ENCODE measurements at places on chromosomes 12 and 14.

DNA sequence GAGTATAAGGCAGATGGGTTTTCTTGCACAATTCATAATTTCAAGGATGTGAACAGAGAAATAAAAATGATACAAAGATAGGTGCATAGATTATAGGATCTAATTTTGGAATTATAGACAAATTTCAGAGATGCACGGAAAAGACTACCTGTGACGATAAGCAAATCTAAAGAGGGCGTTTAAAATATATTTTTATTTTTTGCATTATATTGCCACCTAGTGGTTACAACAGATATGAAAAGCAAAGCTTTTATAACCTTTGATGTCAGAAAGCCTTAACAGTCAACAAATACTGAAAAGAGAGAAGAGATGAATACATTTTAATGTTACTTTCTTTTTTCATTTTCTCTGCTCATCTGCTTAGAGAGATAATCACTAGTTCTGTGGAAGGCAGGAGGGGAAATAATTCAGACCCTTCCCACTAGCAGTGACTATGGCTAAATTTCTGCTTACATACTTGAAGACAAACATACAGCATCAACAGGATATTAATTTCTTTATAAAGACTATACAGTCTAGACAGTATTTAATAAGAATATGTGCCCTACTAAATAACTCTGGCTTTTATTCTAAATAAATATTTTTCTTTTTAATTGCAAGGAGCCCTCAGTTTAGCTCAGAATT is 46.3 kb downstream of the NTS start:
- DNase-seq = no peak

DNA sequence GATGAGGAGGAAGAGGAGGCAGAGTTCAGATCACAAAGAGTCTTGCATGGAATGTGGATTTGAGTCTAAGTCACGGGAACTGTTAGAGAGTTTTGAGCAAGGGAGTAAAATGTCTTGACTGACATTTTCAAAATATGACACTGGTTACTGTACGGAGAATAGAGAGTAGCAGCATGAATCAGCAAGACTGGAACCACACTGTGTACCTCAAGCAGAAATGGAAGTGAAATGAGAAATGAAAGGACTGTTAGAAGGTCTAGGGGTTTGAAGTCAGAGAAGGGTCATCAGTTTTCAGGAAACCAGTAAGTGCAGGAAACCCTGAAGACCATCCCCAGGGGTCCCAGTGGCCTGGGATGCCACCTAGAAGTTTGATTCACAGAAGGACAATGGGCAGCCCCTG is 236.3 kb downstream of the GALC start:
- no peak for DNase-seq

DNA sequence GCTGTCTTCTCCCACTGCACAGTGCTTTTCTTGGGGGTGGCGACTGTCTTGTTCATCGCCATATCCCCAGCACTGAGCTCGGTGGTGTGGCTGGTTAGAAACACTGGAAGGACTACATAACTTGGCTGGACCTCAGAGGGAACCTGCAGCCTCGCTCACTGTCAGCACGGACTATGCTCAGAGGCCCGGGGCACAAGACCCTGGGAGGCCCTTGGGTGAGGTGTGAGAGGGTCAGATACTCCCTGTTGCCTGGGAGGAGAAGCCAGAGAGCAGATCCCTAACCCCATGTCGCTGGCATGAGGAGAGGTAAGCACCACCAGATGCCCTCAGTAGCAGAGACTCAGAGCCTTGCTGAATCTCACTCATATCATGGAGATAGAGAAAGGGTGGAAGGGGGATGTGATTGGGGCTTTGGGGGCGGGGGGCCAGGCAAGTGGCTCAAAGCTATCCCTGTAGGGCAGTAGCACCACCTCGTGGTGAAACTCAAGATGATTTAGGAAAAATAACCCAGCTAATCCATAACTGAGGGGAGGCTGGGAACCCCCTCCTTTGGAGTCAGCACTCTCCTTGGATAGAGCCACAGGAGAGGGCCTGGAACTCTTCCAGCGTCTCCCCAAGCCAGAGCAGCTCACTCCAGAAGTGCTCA is 18.7 kb upstream of the HDAC7 start:
- no peak for DNase-seq

- DNase-seq = no peak
Observed at GRCh38 chr14:94780536-94781399, 10.9 kb upstream of the GSC start.

- DNase-seq = no peak
Observed at GRCh38 chr12:47740606-47741339, 15.5 kb upstream of the ENDOU start.

DNA sequence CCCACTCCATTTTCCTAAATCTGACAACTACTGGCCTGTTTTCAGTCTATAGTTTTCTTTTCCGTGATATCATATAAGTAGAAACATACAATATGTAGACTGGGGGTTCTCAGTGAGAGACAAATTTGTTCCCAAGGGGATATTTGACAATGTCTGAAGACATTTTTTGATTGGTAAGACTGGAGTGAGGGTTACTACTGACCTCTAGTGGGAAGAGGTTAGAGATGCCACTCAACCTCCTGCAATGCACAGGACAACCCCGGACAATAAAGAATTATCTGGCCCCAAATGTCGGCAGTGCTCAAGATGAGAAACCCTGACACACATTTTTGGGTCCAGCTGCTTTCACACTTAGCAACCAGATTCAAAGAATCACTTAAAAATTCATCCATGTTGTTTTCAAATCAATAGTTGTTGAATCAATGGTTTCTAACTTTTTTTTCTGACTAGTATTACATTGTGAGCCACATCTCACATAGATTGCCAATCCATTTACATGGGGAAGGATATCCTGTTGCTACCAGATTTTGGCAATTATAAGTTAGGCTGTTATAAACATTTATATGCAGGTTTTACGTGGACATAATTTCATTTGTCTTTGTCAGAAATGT is 307.1 kb downstream of the RPL10L start:
- no peak for DNase-seq

- peak; percentile 16 for DNase-seq
Observed at GRCh38 chr12:54680374-54680773, 32.2 kb upstream of the DCD start.

- DNase-seq = no peak
Observed at GRCh38 chr12:98109266-98109665, 406.1 kb upstream of the TMPO start.

DNA sequence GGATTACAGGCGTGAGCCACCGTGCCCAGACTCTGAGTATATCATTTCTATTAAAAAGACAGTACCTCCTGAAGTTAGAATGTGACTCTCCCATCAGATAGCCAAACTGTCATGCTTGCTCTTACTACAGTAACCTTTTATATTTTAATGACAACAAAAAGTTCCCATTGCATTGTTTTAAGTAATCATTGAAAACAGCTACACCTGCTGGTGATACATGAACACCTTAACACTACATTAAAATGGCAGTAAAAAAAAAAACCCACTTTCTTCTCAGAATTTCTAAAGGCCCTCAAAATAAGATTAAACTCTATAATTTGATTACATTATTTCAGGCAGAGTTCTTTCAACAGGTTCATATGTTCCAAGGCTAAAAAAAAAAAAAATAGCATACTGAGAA is 76.7 kb downstream of the SH2B3 start:
- no peak for DNase-seq

- no peak for DNase-seq
Observed at GRCh38 chr14:64501411-64502171, 2.0 kb downstream of the ZBTB25 start.

- no peak for DNase-seq
Observed at GRCh38 chr12:128734371-128734770, 89.4 kb downstream of the SLC15A4 start.

DNA sequence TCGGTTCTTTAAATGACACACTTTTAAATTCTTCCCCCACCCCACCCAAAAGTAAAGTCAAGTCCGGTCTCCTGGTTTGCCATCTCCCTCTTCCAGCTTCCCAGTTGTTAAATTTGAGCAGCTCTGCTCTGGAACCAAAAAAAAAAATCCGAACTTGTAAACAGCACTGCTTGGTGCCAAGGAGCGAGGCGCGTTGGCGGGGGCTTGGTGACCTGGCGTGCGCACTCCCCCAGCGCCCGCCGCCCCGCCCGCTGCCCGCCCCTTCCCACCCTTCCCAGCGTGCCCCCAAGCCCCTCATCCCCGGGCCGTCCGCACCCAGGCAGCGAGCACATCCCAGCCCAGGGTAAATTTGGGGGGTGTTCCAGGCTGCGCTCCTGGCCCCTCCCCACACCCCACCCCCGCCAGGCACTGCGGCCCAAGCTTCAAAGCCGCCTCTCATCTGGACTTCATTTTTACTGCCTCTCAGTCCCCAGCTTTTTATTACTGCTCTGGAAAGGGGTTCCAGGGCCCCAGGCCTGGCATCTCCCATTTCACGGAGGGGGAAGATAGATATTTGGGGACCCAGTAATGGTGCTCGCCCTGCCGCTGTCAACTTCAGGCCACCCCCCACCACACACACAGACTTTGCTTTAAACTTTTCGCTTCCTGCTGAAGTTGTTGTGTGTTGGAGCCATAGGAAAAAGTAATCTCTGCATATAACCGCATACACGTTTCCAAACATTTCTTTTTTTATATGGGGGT is 11.7 kb upstream of the ITGB7 start:
- DNase-seq = no peak

- DNase-seq = no peak
Observed at GRCh38 chr12:25074954-25075353, 120.0 kb downstream of the DNAI7 start.

GRCh38 chr14:96962337-96962736 is 165.2 kb downstream of the VRK1 start:
- peak; percentile 25 for DNase-seq

DNA sequence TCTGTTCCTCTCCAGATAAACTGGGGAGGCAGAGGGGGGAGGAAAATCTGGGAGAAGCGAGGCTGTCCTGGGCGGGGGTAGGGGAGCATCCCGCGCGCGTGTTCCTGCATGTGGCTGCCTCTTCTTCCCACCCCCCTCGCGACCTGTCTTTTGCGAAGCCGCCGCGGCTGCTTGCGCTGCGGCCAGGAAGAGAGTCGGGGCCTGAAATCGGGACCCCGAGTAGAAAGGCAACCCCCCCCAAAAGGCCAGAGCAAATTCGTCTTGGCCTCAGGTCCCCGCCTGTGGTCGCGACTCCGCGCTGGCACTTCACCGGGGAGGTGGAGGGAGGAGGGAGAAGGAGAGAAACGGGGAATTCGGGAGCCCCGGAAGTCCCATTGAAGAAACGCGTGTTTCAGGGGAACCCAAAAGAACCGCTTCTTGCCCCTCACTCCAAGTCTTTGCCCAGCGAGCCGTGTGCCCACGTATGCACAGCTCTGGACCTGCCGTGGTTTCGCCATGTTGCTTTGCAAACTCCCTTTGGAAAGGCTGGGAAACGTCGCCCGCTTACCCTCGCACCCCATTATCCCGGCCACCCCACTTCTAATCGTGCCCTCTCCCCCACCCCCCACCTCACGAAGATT is 944 bp downstream of the CCND2 start:
- DNase-seq = no peak

DNA sequence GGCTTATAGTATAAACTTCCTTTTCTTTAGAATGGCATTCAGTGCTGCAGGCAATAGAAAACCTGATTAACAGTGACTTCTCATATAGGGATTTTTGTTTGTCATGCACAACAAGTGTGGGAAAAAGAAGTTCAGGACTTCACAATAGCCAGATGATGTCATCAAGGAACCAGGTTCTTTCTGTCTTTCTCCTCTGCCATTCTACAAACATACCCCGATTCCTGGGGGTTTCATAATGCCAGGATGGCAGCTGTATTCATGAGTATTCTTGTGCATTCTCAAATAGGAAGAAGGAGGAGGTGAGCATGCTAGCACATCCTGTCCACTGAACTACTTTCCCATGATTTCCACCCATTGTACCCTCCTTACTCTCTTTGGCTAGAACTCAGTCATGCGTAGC is 182.7 kb upstream of the EEA1 start:
- DNase-seq = no peak

DNA sequence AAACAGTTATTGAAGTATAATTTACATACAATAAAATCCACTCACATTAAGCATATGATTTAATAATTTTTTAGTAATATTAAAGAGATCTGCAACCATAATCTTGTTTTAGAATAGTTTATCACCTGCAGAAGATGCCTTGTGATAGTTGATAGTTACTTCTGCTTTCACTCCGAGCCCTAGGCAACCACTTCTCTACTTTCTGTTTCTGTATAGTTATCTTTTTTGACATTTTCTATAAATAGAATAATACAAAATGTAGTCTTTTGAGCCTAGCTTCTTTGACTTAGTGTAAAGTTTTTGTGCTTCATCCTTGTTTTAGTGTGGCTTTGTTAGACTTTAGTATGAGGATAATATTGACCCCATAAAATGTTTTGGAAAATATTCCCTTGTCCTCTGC is 111.0 kb downstream of the MNAT1 start:
- no peak for DNase-seq

DNA sequence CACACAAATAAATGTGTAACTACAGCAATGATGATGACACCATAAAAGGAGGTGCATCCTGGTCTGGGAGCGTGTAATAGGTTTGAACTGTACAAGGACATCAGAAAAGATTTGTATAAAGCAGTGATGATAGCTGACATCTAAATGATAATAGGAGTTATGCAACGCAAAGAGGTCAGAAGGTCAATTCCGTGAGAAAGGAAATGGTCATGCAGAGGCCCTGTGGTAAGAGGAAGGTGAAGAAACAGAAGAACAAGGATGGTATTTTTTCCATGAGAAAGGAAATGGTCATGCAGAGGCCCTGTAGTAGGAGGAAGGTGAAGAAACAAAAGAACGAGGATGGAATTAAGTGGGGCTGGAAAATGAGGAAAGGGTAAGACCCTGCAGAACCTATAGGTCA is 106.7 kb upstream of the TMPO start:
- DNase-seq = no peak

GRCh38 chr14:50031602-50032313 is 84.6 kb downstream of the VCPKMT start:
- no peak for DNase-seq

GRCh38 chr14:102737402-102738372 is 39.6 kb upstream of the TRAF3 start:
- DNase-seq = no peak

DNA sequence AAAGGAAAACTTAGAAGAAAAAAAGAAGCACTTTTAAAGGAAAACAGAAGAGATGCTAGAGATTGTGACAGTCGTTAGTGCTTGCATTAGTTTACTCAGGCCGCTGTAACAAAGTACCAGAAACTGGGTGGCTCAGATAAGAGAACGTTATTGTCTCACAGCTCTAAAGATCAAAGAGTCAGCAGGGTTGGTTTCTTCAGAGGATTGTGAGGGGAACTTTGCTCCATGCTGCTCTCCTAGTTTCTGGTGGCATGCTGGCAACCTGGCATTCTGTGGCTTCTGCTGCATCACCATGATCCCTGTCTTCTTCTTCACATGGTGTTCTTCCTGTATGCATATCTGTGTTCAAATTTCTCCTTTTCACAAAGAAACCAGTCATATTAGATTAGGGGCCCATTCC is 119.4 kb upstream of the PLEKHA5 start:
- DNase-seq = no peak

Data from T-cell (primary cell).